Mesenchymal stem cell (in vitro differentiated cells and primary cell): ENCODE measurements at places on chromosomes 12 and 14.

GRCh38 chr12:53735556-53735955 lies 8.3 kb upstream of the CALCOCO1 start:
- DNase-seq = no peak
- H3K36me3 ChIP-seq = no peaks in the 10 kb centered on the region
- no peak overlapping the region for H3K4me3 ChIP-seq
- H3K27ac ChIP-seq = no peak overlapping the region
- H3K27me3 ChIP-seq = peaks cover 65% of the 10 kb centered on the region
- peaks cover 15% of the 10 kb centered on the region for H3K4me1 ChIP-seq

- no peak for DNase-seq
- no peaks in the 10 kb centered on the region for H3K27me3 ChIP-seq
- peaks cover 6% of the 10 kb centered on the region for H3K4me1 ChIP-seq
- H3K27ac ChIP-seq = no peak overlapping the region
Measured at GRCh38 chr12:4288296-4289131, 15.0 kb downstream of the CCND2 start.

- H3K4me3 ChIP-seq = no peak overlapping the region
- no peaks in the 10 kb centered on the region for H3K36me3 ChIP-seq
- no peaks in the 10 kb centered on the region for H3K27me3 ChIP-seq
- H3K27ac ChIP-seq = peak overlapping the region; percentile 69
- peaks cover 12% of the 10 kb centered on the region for H3K4me1 ChIP-seq
Measured at GRCh38 chr12:9673404-9674225, 4.1 kb downstream of the CLEC2D start.

DNA sequence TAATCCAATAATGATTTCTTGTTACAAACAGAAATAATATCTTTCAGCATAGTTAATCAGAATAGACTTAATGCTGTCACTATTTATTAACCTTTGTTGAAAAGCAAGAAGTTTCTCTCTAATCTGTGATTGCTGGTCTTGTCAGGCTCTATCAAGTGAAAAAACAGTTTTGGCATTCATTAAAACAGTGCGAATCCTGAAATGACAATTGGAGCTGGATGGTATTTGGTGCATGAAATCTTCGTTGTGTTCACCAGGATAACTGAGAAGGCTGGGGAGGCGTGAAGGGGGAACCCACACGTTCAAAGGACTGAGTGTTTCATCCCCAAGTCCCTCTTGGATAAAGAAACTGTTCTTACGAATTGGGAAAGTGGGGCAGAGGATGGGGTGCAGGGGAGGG lies 190.2 kb upstream of the MYL2 start:
- no peaks in the 10 kb centered on the region for H3K4me1 ChIP-seq
- H3K4me3 ChIP-seq = no peak overlapping the region
- no peaks in the 10 kb centered on the region for H3K36me3 ChIP-seq
- DNase-seq = no peak
- no peaks in the 10 kb centered on the region for H3K27me3 ChIP-seq

DNA sequence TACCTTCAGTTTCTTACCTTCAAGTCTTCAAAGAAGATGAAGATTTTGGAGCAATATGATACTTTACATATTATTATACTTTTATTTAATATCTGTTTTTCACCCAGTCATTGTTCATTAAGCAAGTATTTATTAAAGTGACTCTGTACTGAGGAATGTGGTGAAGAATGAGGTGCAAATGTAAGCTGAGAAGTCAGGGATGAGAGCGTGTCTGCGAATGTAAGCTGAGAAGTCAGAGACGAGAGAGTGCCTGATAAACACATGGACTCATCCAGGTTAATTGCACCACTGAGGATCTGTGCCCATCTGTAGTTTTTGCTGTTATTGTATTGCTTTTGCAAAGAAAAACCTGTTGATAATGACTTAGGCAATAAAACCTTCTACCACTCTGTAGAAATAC lies 211.9 kb upstream of the FAR2 start:
- H3K36me3 ChIP-seq = no peaks in the 10 kb centered on the region
- DNase-seq = peak; percentile 19
- no peaks in the 10 kb centered on the region for H3K4me1 ChIP-seq
- H3K27me3 ChIP-seq = no peaks in the 10 kb centered on the region

DNA sequence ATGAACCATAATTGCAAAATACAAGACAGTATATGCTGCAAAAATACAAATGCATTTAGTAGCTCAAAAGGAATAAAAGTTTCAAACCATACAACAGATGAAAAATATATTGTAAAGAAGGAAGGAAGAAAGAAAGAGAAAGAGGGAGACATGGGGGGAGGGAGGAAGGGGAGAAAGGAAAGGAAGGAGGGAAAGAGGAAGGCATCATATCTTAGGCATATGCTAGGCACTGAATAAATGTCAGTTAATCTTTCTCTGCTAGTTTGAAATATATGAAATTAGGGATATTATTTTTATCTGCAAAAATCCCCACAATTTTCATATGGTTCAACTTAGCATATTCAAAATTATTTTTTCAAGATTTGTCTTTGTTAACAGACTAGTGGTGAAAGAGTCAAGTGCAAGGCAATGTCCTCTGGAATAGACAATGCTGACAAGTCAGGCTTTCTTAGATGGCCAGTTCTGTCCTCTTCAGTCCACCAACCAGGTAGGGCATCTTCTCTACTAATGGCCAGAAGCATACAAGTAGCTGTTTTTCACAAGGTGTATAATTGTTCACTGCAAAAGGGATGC lies 506.4 kb downstream of the PRKD1 start:
- H3K4me1 ChIP-seq = no peaks in the 10 kb centered on the region
- no peak for DNase-seq
- H3K27me3 ChIP-seq = no peaks in the 10 kb centered on the region
- no peak overlapping the region for H3K4me3 ChIP-seq

- no peak for DNase-seq
- H3K36me3 ChIP-seq = no peaks in the 10 kb centered on the region
- no peaks in the 10 kb centered on the region for H3K4me1 ChIP-seq
- H3K27me3 ChIP-seq = peaks cover 13% of the 10 kb centered on the region
- no peak overlapping the region for H3K4me3 ChIP-seq
- no peak overlapping the region for H3K27ac ChIP-seq
Measured at GRCh38 chr12:92665496-92665895, 37.3 kb upstream of the PLEKHG7 start.

DNA sequence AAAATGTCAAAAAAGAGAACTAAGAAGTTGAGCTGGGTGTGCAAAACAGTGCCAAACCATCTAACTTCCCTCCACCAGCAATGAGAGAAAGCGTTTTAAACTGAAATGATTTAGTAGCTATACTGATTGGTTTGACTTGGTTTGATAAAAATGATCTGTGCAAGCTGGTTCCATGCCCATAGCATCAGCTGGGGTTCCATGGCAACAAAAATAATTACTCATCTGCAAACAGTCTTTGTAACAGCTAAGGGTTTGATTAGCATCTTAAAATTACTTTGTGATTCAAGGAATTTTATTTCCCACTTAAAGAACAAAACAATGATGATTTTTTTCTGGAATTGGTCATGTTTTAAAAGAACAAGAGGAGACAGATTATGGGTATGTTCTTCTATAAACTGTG lies 15.0 kb upstream of the BICD1 start:
- H3K36me3 ChIP-seq = no peaks in the 10 kb centered on the region
- H3K27me3 ChIP-seq = no peaks in the 10 kb centered on the region
- H3K4me3 ChIP-seq = no peak overlapping the region
- peaks cover 2% of the 10 kb centered on the region for H3K4me1 ChIP-seq

DNA sequence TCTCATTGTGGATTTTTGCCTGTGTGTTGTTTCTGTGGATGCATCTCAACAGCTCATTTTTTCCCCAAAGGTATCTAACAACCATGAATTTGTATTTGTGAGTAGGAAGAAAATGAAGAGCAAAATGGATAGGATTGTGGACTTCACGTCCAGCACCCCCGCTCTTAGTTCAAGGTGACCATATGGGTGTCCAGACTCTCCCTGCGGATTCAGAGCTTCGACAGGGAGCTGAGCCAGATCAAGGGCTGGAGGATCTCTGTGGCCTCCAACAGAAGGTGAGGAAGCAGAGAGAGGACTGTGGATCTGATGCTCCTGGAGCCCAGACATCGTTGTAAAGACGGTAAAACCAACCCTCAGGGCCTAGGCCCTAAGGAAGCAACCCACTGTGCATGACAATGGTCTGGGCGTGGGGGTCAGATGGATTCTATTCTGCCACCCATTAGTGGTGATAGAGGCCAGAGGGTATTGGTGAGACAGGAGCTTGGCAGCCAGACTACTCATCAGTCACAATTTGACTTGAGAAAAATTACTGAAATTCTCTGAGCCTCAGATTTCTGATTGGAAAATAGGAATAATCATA lies 659.7 kb upstream of the TMEM132C start:
- H3K27ac ChIP-seq = no peak overlapping the region
- H3K27me3 ChIP-seq = no peaks in the 10 kb centered on the region

GRCh38 chr14:68143341-68143841 lies 323.8 kb downstream of the RAD51B start:
- no peak overlapping the region for H3K4me3 ChIP-seq
- DNase-seq = peak; percentile 47
- peaks cover 12% of the 10 kb centered on the region for H3K4me1 ChIP-seq
- H3K27ac ChIP-seq = peak overlapping the region; percentile 92
- no peaks in the 10 kb centered on the region for H3K36me3 ChIP-seq

- H3K27ac ChIP-seq = no peak overlapping the region
- DNase-seq = no peak
- no peaks in the 10 kb centered on the region for H3K4me1 ChIP-seq
- H3K27me3 ChIP-seq = no peaks in the 10 kb centered on the region
Measured at GRCh38 chr14:26401179-26401968, 196.5 kb downstream of the NOVA1 start.

- no peaks in the 10 kb centered on the region for H3K4me1 ChIP-seq
- no peak for DNase-seq
- H3K36me3 ChIP-seq = no peaks in the 10 kb centered on the region
- no peak overlapping the region for H3K27ac ChIP-seq
- no peaks in the 10 kb centered on the region for H3K27me3 ChIP-seq
Measured at GRCh38 chr12:17333287-17333686, 727.3 kb upstream of the LMO3 start.
